Glomerular endothelial cell (primary cell): ENCODE measurements at places on chromosomes 1 and 21. TPM values are rescaled to one million over a fixed set of nuclear protein-coding genes. Genes with fewer than 3 reads are reported as not detected.
A peak's percentile ranks its signal among the peaks of the same experiment; 100 is the strongest.

VSIG8 gene
- 0.35 TPM in 1 of 2 replicates, not detected in the other for total RNA-seq

REG4 gene
- not detected in 2 replicates for total RNA-seq

LCE3E gene
- total RNA-seq: not detected in 2 replicates

ECM1 gene
- total RNA-seq: 4.2 and 5.1 TPM in 2 replicates

ENTREP3 gene
- total RNA-seq: 26.5 and 46.3 TPM in 2 replicates

WDR26 gene
- total RNA-seq: 69.2 and 88.5 TPM in 2 replicates

- no peak for DNase-seq
Observed at GRCh38 chr1:17624611-17625233, 85.2 kb downstream of the ARHGEF10L start.

GRCh38 chr1:147892731-147893214 is 9.8 kb upstream of the GJA8 start:
- peak; percentile 36 for DNase-seq

- DNase-seq: no peak
Observed at GRCh38 chr1:81584398-81584797, 216.3 kb upstream of the ADGRL2 start.

GRCh38 chr1:195516036-195516435 is 1092.2 kb downstream of the KCNT2 start:
- no peak for DNase-seq

GRCh38 chr1:52534928-52535764 is 17.7 kb downstream of the TUT4 start:
- DNase-seq: no peak

DNA sequence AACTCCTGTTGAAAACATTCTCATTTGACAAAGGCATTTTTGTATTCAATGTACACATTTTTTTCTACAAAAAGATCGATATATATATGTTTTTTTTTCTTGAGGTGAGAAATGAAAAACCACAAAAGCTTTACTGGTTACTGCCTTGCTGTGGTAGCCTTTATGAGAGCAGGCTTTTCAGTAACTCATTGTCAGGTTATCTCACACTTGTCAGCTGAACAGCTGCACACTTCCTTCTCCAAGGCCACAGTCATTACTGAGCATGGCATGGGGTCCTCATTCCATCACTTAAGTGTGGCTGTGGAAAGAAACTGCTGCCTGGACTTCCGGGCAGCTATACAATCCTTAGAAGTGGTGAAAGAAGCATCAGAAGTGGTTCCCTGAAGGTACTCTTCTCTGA is 169.3 kb upstream of the ZP4 start:
- no peak for DNase-seq

- DNase-seq: no peak
Observed at GRCh38 chr1:202599669-202600431, 110.4 kb downstream of the SYT2 start.

DNA sequence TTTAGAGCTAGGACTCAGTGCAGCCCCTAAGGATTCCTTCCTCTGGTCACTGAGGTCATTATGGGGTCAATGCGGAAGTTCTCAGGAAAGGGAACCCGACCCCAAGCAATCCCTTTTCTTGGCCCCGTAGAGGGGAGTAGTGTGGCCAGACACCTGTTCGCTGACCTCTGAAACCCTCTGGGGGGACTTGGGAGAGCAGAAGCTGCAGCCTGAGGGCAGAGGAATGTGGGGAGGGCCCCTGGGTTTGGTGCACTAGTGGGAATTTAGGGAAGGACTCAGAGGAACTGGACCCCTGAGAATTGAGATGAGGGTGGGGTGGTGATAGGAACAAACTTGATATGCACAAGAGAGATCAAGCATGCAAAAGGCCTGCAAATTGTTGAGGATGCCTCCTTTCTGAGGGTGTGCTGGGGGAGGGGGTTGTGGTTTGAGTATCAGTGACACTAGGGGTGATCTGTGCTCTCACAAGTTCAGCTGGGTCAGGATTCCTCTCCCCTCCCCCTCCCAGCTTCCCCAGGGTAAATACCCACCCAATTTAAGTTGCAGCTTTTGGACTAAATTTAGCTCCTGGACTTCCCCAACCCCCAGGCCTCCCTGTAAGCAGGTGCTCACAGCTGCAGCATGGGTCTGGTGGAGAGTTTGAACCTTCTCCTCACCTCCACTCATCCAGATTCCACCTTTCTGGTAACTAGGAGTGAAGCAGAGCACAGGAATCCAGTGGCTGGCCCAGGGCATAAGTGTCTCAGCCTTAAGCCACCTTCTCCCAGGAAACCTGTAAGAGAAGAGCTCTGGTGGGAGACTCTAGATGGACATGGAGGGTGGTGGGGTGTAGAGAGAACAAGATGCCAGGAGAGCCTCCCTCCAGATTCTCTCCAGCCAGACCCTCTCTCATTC is 13.5 kb downstream of the ADAMTSL4 start:
- no peak for DNase-seq

- DNase-seq: no peak
Observed at GRCh38 chr1:101071470-101071891, 45.9 kb upstream of the DPH5 start.

- DNase-seq: no peak
Observed at GRCh38 chr1:240190881-240191401, 99.3 kb downstream of the FMN2 start.
